ENCODE measurements at places on chromosomes 11 and 22.

DNA sequence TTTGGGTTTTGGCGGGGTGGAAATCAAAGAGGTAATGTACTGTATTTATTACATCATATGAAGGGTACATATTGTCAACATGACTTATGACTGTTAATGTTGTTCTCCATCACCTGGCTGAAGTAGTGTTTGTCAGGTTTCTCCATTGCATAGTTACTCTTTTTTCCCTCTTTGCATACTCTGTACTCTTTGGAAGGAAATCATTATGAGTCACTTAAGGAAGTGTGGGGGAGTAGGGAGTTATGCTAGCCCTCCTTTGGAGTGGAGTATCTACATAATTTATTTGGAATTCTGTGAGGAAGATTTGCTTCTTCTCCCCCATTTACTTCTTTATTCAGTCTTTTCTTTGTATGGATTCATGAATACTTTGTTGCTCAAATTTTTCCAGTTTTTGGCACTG lies 3.6 kb upstream of the PGR start:
- DNase-seq = no peak

DNA sequence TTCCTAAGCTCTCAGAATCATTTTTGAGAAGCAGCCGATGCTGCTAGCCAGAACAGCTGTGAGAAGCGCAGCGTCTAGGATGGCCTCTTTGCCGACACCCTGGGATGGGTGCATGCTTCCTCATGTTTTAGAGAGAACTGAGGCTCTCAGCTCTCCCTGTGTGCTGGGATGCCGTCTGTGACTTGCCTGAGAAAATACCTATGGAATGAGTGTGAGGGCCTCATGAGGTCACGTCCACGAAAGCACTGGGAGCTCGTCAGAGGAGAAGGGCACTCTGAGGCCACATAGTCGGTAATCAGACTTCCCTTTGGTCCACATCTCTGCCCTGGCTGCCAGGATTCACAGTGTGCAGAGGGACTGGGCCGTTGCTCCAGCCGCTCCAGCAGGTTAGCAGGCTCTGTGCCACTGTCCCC lies 54.7 kb downstream of the MICAL3 start:
- DNase-seq = no peak

DNA sequence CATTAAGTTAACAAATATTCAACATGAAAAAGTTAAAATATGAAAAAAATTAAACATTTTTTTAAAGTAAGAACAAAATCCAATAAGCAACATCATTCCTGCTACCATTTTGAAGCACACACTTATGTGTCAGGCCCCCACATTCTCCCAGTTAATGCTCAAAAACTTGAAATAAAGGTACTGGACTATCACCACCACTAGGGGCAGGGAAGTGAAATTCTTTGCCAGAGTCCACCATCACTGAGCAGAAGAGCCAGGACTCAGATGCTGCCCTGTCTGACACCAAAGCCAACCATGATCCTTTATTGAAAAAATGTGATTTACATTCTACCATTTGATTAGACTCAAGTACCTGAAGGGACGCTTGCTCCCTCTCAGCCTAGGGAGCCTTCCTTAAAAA lies 39.1 kb downstream of the PITPNB start:
- no peak for DNase-seq

DNA sequence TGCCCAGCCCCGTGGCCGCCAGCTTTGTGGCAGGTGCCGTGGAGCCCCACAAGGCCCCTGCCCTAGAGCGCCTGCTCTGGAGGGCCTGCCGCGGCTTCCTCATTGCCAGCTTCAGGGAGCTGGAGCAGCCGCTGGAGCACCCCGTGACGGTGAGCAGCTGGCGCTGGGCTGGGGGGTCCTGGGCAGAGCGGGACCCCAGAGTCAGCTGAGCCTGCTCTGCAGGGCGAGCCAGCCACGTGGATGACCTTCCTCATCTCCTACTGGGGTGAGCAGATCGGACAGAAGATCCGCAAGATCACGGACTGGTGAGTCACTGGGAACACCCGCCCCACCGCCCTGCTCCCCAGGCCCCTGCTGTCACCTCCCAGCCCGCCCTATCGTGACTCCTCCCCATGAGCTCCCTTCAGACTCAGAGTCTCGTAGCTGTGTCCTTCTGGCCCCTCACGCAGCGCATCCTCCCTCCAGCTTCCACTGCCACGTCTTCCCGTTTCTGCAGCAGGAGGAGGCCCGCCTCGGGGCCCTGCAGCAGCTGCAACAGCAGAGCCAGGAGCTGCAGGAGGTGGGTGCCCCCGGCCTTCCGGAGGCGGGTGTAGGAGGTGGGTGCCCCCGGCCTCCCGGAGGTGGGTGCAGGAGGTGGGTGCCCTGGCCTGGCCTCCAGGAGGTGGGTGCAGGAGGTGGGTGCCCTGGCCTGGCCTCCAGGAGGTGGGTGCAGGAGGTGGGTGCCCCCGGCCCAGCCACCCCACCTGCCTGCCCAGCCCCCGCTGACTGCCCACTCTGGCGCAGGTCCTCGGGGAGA lies 4.7 kb downstream of the TCIRG1 start:
- DNase-seq = no peak

GRCh38 chr11:2707736-2708135 lies 7.9 kb upstream of the KCNQ1OT1 start:
- DNase-seq = no peak

DNA sequence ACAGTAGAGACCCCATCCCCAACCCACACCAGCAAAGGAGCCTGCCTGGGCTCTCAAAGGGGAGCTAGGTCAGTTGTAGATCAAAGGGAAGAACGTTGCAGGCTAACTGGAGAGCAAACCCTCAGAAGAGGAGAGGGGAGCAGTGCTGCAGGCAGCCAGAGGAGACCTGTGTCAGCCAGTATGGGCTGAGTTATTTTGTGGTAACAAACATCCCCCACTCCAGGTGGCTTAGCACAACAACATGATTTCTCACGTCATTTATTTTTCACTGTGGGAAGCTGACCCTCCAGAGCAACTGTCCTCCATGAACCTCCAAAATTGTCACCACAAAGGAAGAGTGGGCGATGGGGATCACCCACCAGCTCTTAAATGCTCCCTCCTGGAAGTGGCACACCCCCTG lies 19.8 kb upstream of the SHANK2 start:
- DNase-seq = no peak

DNA sequence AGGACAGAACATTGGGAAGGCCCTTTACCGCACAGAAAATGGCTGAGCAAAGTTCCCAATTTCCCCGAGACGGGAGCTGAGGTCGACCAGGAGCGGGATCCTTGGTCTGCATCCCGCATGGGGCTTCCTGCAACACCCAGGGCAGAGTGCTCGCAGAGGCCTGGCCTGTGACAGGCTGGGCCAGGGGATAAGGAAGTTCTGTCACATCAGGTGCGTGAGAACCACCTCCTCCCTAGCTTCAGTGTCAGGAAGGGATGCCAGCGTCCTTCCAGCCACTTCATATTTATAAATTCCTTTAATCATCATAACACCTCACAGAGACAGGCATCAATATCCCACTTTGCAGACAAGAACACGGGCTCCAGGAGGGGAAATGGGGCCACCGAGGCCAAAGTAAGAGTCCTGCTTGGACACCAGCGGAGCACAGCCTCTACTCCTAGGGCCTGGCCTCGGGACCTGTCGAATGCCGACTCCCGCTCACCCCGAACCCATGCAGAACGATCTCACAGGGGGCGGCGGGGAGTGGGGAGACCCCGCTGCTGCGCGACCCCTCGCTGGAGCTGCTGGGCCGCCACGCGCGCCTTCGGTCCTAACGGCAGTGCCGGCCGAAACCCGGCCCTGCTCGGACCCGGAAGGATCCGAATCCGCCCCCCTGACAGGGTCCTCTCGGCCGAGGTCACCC lies 532 bp downstream of the BET1L start:
- no peak for DNase-seq

DNA sequence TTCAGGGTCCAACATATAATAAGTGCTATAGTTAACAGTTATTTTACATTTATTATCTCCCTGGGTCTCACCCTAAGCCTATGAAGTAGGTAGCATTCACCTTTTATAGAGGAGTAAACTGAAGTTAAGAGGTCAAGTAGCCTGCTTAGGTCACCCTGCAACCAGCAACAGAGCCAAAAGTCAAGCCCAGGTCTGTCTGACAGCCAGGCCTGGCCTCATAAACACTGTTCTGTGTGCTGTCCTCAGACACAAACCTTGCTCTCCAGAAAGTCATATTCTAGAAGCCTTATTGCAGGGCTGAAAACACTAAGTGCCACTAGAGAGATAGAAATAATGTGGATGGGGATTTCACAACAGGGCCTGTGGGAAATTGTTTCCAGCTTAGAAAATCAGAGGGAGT lies 59.3 kb downstream of the BDNF start:
- no peak for DNase-seq

GRCh38 chr11:130588471-130588870 lies 140.0 kb downstream of the ADAMTS15 start:
- no peak for DNase-seq

- DNase-seq = no peak
Observed at GRCh38 chr11:60375316-60375715, 3.0 kb upstream of the MS4A7 start.

GRCh38 chr22:38731703-38732161 lies 24.1 kb downstream of the SUN2 start:
- no peak for DNase-seq

DNA sequence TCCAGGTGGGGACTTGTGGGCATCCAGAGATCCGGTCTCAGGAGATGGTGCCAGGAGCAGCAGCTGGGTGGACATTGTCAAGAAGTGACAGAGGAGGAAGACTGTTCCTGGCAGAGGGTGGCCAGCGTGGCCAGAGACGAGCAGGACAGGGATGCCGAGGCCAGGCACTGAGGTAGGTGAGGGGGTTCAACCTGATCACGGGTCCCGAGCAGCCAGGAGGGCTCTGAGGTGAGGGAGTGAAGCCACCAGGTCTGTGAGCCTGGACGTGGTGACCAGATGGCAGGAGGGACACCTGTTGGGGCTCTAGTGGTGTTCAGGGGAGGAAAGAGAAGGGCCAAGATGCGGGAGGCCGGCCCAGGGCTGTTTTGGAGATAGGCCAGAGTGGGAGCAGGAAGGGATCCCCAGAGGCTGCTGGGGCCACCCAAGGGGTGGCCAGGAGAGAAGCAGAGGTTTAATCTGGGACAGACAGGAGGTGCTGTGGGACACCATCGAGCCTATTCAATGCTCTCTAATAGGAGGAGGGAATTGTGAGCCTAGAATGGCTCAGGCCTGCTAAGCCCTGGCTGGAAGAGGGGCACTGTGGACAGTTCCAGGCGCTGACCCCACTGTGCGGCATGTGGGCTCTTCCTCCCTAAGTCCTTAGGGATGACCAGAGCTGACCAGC lies 6.3 kb downstream of the PPM1F start:
- DNase-seq = no peak

DNA sequence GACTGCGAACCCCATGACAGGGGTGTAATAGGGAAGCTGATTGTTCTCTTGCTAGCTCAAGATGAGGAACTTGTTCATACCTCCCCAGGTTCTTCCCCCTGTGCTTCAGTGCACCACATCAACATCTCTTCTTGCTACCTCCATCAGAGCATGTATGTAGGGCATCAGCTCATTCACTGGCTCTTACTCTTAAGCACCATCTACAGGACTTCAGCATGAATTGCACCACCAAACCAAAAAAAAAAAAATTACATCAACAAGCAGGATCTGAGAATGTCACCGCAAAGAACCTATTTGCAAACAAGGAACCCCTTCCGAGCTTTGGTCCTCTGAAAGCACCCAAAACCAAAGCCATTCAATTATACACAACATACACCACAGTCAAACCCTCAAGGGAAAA lies 2226.5 kb upstream of the RAG2 start:
- DNase-seq = no peak

DNA sequence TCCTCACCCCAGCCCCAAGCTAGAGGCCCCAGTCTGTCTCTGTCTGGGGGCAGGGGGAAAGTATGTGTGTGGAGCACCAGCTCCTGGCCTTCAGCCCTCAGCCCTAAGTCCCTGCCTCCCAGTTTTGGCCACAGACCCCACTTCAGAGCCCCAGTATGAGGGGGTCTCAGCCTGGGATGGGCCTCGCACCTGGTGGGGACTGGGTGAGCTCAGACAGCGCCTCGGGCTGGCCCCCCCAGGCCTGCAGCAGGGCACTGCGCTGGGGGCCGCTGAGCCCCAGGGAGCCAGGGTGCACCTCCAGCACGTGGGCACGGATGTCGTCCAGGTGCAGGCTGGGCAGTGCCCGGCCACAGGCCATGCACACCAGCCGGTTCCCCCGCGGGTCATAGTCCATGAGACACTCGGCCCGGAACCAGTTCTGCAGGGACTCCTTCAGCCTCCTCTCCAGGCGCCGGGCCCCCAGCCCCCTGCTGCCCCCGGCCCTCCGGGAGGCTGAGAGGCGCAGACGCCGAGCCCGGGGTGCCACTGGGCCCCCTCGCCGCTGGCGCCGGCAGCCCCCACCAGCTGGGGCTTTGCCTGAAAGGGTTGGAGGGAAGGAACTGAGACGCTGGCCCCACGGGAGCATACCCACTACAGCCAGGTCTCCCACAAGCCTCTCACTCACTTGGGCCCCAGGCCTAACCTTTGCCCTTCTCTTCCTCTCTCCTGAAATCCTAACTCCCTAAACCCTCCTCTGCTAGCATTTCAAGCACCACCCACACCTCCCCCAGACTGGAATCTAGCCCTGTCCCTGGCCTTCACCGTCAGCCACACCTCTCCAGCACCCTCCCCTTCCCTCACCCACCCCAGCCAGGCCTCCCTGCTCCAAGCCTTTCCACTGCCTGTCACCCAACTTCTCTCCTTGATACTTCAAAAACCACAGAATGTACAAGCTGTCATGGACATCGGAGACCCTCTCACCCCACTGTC lies 3.6 kb downstream of the ZFTA start:
- no peak for DNase-seq

GRCh38 chr11:65551572-65552387 lies 6.4 kb downstream of the LTBP3 start:
- DNase-seq = no peak

- DNase-seq = no peak
Observed at GRCh38 chr11:99781074-99781473, 760.3 kb downstream of the CNTN5 start.

DNA sequence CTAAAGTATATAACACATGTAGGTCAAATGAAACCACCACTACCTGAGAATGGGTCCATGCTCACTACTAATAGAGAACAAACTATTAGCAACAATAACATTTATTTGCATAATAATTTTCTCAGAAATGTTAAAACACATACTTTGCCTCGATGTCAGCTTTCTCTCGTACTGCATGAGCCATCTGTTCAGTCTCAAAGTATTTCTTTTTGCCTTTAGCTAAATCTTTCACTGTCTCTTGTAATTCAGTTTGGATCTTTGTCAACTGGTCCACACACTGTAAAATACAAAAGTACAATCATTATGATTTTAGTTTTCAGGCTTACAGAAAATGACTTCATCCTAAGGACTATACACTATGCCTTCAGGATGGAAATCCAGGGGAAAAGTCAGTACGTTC lies 153.3 kb downstream of the FCHSD2 start:
- no peak for DNase-seq

GRCh38 chr22:35384975-35385588 lies 4.2 kb downstream of the HMOX1 start:
- DNase-seq = no peak

DNA sequence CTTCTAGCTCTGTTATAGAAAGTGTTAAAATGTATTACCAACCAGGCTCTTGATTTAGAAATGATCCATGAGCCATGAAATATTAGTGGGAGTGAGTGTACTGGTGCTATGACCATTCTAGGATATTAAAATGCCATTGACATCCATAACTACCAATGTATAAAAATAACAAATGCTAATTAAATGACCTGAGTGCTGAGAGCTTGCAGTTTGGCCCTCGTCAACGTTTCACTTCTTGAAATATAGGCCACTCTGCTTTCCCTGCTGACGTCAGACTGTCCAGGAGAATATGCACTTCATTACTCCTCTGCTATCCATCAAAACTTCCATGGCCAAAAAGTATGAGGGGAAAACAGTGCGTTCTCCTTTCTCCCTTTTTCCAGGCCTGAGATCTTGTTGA lies 563.1 kb downstream of the METTL15 start:
- DNase-seq = no peak

Measured in T-helper 1 cell (primary cell).